NCI-H748 treated with DMSO at 0.1 percent for 48 hours (cell line): ENCODE measurements at places on chromosomes 2 and 18.

DNA sequence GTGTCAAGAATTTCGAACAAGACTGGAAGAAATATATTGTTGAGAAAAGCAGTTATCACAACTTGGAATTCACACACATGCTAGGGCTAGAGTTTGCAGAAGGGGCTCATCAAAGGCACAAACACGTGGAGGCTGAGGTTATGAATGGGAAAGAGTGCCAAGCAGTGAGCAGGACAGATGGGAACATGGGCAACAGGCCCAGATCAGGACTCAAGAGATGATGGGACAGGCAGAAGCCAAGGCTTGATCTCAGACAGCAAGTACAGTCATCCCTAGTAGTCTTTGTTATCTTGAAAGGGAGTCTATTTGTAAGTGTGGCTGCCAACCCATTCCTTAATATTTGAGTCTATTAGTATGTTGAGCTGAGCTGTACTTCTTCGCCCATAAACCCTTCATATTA, 22.2 kb upstream of the EPC2 start:
- DNase-seq = no peak

DNA sequence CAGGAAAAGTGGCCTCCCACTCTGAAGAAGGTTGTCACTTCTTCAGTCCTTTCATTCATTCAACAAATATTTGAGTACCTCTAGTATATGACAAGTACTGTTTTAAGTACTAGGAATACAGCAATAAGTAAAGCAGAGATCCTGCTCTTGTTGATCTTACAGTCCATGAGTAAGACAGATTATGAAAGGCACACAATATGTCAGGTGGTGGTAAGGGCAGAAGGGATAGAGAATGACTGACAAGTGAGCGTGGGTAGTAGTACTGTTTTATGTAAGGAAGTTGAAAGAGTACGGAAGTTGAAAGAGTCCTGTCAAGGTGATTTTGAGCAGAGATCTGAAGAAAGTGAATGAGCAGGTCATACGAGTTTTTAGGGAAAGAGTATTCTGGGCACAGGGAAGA, 111.3 kb downstream of the GALNT1 start:
- no peak for DNase-seq

DNA sequence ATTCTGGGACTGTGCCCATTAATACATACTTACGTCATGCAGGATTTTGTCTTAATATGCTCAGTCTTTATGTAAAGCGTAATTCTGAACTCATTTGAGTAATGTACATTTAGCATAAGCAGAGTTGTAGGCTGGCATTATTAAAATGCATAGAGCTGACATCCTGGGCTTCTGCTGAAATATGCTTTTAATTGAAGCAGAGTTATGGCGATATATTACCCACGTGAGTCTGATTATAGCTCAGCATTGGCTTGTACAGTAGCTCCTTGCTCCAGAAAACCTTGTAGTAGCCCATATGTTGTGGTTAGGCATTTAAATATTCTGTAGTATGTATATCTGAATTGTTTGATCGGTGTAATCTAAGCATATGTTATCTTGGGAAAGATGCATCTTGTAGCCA, 233.9 kb downstream of the PTGR3 start:
- DNase-seq = no peak

DNA sequence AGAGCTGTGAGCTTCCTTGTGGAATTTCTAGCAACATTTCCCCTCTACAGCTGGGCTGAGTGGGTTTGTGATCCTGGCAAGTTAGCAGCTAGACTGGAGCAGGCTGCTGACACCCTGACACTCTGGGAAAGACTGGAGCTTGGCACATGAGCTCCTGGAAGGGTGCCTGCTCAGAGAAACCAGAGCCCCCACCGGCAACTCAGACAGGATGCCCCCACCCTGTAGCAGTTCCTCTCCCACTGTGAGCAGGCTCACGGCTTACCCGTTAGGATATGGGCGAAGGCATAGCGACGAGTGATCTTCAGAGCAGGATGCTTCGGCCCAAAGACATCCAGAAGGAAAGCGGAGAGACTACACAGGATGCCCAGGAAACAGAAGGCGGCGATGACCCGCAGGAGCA, 11.2 kb downstream of the TMEM127 start:
- no peak for DNase-seq

GRCh38 chr2:239715202-239715601, 309.9 kb downstream of the NDUFA10 start:
- no peak for DNase-seq

GRCh38 chr2:127314193-127314988, 20.4 kb upstream of the ERCC3 start:
- no peak for DNase-seq

- DNase-seq = no peak
These were observed 207.8 kb downstream of the CYP26B1 start for GRCh38 chr2:71939588-71940535.

- no peak for DNase-seq
These were observed 28.9 kb upstream of the CNOT11 start for GRCh38 chr2:101223814-101224231.

DNA sequence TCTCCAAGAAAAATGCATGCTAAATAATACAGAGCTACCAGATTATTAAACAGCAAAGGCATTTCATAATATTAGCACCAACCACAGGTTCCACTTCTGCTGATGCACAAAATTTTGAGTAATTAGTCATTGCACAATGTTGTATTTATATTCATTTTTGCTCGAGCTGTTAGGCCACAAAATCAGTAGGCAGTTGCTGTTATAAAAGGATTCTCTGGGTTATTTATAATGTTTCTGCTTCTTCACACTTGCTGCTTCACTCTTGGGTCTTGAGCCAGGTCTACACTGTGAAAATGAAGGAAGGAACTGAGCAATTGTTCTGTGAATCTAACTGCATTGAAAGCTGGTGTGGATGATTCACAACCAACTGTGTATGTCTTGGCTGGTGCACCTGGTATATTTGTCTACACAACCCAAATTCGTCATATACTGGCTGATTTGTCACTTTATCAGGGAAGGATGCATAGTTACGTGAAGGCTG, 38.3 kb downstream of the MRPL33 start:
- no peak for DNase-seq

DNA sequence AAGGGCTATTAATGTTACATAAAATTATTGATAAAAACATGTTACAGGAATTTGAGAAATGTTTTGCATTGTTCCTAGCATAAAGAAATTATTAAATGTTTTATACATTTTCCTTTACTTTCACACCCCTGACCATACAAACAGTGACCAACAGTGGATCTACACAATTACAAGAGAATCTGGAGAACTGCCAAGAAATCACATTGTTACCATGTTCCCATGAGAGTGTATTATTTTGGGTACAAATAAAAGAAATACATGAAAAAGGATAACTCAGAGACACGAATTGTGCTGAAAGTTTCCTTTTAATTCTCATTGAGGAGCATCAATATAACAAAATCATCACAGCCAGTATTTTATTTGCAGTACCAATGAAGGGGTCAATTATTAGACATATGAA, 150.1 kb downstream of the WDPCP start:
- no peak for DNase-seq

DNA sequence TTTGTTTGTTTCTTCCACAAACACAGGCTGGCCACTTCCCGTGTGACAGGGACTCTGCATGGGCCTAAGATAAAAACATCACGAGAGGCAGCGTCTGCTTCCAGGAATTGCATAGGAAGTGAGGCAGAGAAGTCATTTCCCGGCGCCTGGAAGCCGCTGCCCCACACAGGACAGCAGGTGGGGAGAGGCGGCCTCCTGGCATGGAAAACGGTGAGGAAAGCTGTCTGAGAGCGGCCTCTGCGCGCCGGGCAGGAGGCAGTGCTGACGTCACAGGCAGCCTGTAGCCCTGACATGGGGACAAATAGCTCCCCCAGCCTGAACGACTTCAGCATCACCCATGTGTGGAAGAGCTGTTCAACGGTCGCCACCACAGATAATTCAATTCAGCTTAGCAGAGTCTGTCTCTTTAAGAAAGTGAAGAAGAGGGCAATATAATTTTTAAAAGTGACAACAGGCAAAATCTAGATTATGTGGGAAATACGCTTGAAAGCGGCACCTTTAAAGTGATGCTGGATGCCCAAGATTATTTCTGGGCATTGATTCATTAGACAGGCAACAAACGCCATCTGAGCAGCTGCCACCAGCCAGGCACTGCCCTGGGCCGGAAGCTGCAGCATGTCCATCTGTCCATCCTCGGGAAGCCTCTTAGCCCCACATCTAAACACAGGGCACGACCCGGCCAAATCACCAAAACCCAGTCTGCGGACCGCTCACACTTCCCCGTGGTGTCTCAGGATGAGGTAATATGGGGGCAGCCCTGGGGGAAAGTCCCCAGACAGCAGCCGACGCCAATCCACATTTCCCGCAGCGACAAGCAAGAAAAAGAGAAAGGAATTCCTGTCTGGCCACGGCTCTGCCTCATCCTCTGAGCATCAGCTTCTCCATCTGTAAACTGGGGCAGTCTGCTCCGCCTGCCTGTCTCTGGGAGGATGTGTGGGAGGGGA, 138.9 kb downstream of the PXDN start:
- no peak for DNase-seq

- DNase-seq = no peak
These were observed 44.4 kb downstream of the ST8SIA5 start for GRCh38 chr18:46712406-46712805.

GRCh38 chr2:143955401-143956065, 564.4 kb downstream of the ZEB2 start:
- DNase-seq = no peak

DNA sequence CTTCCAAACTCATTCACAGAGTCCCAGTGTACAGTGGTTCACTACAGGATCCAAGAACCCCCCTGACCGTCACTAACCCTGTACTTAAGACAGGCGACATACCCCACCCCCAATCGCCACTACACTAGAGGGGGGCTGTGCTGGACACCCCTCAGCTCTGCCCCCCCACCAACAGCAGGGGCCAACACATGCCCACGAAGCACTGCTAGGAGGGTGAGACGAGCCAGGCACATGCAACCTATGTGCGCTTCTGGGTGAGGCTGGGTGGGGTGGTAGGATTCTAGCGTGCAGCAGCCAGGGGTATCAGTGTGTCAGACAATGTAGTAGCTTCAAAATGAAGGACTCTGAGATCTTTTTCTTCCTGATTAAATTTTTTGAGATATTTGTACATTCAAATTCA, 67.8 kb downstream of the UXS1 start:
- no peak for DNase-seq

DNA sequence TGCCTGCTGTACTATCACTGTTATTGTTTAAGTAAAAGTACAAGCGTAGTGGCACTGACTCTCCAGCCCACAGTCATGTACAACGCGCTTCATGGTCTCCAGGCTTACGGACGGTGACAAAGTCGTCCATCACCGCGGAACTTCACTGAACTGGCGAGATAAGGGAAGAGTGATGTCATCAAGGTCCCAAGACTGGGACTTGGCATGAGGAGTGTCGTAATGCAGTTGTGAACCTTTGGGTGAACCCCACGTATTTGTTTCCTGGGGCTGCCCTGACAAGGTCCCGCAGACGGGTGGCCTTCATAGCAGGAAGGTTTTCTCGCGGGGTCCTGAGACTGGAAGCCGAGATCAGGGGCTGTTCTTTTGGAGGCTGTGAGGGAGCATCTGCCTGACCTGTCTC, 17.3 kb downstream of the NFATC1 start:
- no peak for DNase-seq

DNA sequence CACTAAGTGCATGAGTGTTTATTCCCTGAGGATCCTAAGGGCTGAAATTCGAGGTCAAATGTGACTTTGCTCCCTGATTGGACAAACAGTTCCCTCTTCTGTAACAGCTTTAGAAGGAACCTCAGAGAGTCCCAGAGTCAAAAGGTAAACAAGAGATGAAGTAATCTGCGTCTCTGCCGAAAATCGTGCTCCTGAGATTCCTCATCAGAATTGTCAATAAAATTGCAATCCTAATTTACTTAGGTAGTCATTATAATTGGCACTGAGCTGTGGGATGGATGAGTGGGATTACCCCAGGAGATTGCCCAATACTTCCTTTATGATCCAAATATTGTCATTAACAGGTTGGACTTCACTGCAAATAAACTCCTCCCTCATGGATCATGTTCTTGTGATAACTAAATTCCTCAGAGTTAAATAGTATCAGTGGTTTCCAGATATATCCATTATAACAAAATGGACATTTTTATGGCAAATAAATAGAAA, 907 bp upstream of the SUCLG1 start:
- DNase-seq = no peak

DNA sequence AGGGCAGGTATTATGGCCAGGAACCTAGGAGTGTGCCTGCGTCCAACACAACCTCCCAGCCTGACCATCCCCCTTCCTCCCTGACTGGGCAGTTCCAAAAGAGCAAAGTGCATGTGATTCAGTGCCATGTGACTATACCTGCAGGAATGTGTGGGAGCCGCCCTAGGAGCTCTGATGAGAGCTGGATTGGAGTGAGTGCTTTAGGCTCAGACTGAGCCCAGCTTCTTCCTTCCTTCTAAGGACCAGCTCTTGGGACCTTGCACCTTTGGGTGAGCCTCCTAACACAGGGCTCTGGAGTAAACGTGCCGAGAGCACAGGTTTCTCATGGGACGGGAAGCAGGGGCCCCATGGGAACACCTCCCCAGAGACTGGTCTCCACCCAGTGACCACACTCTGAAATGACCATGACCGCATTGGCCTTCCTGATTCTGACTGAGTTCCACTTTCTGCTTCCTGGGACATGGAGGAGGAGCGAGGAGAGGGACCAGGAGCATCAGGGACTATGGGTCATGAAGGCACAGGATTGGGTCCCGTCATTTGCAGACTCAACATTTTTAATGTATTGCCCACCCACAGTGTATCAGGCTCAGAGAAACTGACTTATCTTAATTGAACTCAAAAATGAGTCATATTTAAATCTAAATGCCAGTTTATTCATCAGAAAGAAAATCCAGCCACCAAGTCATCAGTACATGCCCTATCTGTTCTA, 87.8 kb upstream of the BCL2L11 start:
- no peak for DNase-seq

DNA sequence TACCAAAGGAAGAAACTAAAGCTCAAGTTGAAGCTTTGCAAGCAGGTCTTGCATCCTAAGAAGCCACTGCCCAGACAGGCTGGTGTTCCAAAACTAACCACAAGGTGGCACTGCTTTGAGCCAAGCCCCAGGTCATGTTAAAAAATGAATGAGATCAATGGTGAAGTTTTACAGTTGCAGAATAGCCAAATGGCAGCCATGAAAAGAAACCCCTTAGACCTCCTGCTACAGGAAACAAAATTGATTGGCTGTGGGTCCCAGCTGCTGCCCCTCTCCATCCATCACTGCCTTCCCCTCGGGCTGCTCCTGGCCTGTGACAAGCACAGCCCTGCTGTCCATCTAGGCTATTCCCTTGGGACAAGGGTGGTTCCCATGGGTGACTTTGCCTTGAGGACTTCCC, 20.7 kb upstream of the MREG start:
- DNase-seq = peak; percentile 29

DNA sequence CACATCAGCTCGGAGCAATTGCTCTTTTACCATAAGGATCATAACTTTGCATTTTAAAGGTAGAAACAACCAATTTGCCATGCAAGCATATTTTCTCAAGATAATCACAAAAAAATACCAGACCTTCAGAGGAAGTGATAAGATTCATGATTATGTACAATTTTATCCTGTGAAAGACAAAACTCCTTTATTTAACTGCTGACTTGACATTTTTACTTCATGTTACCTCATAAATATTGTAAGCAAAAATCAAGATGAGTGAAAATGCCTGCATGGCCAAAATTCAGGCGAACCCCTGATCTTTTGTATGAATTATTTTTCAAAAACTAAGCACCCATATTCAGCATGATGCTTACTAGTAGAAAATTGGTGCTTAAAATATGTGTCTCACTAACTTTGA, 246.4 kb downstream of the CD226 start:
- DNase-seq = no peak

GRCh38 chr18:79480171-79481045, 84.7 kb downstream of the NFATC1 start:
- DNase-seq = no peak
